ENCODE measurements at places on chromosomes 7 and 10. TPM values are rescaled to one million over a fixed set of nuclear protein-coding genes. Genes with fewer than 3 reads are reported as not detected.

The MINDY4 gene
- 2.4 TPM for total RNA-seq

The RHOBTB1 gene
- total RNA-seq: 30.2 TPM

The PLAU gene
- total RNA-seq: 0.82 TPM

The ADIRF gene
- 0.41 TPM for total RNA-seq

The ETV1 gene
- total RNA-seq: 43.2 TPM

The ZRANB1 gene
- 84.8 TPM for total RNA-seq

The SEMA3E gene
- total RNA-seq: 28.1 TPM

The PRLHR gene
- total RNA-seq: 2.4 TPM

The CTAGE8 gene
- total RNA-seq: 0.41 TPM

The TUBAL3 gene
- not detected for total RNA-seq

The SPDYE2 gene
- not detected for total RNA-seq

The SPDYE6 gene
- total RNA-seq: not detected

The CASTOR2 gene
- total RNA-seq: 40.8 TPM

The WDFY4 gene
- 0.41 TPM for total RNA-seq

The TNKS2 gene
- total RNA-seq: 92.5 TPM

The PNLIPRP2 gene
- not detected for total RNA-seq

The HOXA1 gene
- total RNA-seq: not detected

The TLX1 gene
- total RNA-seq: not detected

The FEZF1 gene
- not detected for total RNA-seq

The PLCE1 gene
- 4.9 TPM for total RNA-seq

The PHYHIPL gene
- total RNA-seq: 17.1 TPM

The EBLN1 gene
- total RNA-seq: not detected

The CUL2 gene
- total RNA-seq: 40.4 TPM

The LEP gene
- not detected for total RNA-seq

The DPYSL4 gene
- total RNA-seq: 43.6 TPM

The AOAH gene
- 3.7 TPM for total RNA-seq

The TEX36 gene
- 0.41 TPM for total RNA-seq

The EN2 gene
- total RNA-seq: not detected

The ENO4 gene
- 1.2 TPM for total RNA-seq

The PAPOLB gene
- 0.82 TPM for total RNA-seq

The STRIP2 gene
- total RNA-seq: 44.8 TPM
